Stimulated activated CD4-positive, alpha-beta T cell treated with anti-CD3 and anti-CD28 coated beads, Interleukin-12 subunit alpha, Interleukin-12 subunit beta, amount 100 ng/mL, for 48 hours (primary cell): ENCODE measurements at places on chromosomes 11 and 22.

DNA sequence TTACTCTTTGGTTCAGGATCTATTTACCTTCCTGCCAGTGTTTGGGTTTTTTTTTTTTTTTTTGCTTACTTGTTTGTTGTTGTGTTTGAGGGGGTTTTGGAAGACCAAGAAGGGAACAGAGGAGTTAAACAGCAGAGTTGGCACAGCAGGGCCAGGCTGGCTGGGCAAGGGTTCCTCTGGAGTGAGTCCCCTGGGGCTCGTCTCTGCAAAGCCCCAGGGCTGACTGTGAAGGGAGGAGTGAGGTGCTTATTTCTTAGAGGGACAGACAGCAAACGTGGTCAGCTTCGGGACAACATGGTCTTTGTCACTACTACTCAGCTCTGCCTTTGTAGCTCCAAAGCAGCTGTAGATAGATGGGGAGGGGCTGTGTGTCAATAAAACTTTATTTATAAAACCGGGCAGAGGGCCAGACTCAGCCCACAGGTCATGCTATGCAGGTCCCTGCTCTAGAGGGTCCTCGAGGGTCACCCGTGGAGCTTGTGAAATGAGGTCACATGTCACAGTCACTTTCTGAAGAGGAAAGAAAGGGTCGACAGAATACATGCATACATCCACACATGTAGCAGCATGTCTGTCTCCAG lies 1404.7 kb downstream of the BRD1 start:
- no peak for DNase-seq

- no peak for DNase-seq
Observed at GRCh38 chr11:70670676-70671034, 272.3 kb downstream of the CTTN start.

DNA sequence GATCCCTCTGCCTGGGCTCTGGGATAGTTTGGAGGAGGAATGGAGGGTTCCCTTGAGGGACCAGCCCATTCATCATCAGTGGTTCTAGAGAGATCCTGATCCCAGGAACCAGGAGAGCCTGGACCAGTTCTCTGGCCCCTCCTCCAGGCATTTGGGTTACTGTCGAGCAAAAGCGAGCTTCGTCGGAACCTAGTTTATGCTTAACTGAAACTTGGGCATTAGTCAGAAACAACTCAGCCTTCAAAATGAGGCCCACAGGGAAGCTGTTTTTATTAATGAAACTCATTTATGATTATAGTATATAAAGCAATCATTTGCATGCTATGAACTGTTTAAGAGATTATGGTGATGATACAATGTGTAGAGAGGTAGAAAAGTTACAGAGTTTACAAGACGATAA lies 61.4 kb downstream of the LIF start:
- peak; percentile 32 for DNase-seq

GRCh38 chr22:27919942-27920755 lies 1.1 kb upstream of the PITPNB start:
- peak; percentile 41 for DNase-seq

DNA sequence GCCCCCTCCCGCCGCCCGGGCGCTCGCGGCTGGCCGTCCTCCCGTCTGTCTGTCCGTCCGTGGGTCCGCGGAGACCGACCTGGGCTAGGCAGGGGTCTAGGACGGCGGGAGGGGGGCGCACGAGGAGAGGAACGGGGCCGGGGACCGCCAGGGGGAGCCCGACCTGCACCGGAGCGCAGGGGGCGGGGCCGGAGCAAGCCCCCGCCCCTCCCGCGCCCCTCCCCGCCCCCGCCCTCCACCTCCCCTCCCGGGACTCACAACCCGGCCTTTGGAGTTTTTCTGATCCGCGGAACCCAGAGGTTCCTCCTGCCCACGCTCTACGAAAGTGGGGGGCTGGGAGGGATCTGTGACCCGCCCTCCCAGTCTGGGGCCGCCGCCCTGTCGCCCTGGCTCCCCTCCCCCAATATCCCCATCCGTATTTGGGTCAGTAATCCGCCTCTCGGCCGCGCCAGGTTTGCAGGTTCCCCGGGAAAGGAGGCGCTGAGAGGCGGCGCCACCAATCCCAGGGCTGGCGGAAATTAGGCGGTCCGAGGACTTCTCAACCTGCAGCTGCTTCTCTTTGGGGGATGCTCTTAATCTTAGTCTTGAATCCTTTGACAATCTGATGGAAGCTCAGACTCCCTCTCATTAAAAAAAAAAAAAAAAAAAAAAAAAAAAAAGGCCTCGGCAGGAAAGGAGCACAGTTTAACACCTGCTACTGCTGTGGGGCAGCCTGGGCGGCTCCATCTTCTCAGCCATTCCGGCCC lies 925 bp upstream of the KCNJ11 start:
- DNase-seq, result peak; percentile 69

DNA sequence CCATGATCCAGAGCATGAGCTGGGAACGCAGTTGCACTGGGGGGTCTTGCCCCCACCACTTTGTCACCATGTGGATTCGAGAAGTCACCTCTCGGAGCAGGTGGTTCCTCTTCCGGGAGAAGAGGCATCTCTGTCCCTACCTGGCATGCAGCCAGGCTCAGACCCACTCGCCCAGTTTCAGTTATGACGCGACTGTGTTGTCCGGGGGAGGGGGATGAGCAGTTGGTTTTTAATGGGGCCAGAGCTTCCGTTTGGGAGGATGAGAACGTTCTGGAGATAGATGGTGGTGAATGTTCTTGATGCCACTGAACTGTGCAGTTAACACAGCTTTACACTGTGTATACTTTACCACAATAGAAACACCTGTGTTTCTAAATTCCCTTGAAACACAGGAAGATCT lies 41.5 kb downstream of the DHCR7 start:
- DNase-seq, result no peak

DNA sequence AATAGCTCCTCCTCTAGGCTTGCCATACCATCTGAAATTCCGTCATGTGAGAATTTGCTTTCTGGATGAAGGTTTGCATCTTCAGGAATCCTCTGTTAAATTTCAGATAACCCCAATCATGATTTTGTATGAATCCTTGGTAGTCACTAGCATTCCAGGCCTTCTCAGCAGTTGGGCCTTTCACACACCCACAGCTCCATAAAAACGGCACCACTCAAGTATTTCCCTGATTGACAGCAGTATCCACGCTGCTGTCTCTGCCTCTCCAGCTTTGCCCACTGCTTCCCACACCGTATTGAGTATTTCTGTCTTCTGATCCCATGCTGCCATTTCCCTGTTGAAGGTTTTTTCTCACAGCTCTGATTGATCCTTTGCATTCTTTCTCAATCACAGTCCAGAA lies 208.7 kb upstream of the NCAM1 start:
- DNase-seq, result no peak

DNA sequence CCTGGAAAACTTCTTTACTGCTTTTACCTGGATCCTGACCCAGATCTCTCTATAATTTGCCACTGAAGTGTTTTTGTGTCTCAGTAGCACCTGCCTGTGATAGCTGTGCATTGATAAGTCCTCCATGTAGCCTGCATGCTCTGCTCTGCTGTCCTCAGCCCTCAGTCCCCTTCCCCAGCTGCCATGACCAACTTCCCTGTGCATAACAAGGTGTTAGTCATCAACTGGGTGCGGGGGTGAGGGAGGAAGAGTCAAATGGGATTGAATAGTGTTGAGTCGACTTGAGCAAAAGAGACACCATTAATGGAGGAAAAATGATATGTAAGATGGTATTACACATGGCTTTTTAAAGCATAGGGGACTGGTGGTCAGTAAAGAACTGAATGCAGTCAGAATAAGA lies 92.2 kb upstream of the PLET1 start:
- DNase-seq, result no peak

GRCh38 chr22:26918226-26918625 lies 260.8 kb downstream of the MIAT start:
- no peak for DNase-seq

- no peak for DNase-seq
Observed at GRCh38 chr11:58968251-58968711, 29.0 kb downstream of the GLYATL1 start.

DNA sequence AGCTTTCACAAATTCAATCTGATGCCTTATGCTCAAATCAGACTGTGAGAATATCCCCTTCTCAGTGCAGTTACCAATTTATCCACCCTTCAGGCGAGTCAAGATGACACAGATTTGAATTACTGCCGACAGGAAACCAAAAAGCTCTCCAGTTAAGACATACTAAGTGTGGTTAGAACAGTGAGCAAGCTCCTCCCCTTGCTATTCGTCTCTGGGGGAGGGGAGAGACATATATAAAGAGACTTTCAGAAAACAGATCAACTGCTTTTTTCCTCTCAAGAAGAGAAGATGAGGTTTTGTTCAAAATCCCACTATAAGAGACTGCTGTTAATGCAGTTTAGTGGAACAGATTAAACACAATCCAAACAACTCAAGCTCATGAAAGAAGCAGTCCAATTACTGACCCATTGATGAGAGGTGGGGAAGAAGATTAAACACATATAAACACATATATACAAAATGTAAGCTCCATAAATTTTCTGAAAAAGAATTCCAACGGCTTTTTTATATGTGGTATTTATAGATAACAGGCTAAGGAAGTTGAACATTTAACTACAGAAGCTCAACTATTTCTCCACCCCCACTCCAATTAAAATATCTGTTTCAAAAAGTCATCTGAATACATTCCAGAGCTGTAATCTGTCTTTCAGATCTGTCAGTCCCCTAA lies 102.7 kb downstream of the MRTFA start:
- DNase-seq, result peak; percentile 23

DNA sequence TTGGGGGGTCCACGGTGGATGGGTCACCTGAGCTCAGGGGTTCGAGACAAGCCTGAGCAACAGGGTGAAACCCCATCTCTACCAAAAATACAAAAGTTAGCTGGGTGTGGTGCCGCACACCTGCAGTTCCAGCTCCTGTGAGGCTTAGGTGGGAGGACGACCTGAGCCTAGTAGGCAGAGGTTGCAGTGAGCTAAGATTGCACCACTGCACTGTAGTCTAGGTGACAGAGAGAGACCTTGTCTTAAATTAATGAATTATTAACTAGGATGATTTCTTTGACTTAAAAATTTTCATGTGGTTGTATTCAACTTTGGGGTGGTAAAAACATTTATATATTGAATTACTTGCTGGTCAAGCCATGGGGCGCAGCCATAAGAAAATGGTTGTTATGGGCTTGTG lies 33.9 kb downstream of the CCDC83 start:
- DNase-seq, result no peak

- no peak for DNase-seq
Observed at GRCh38 chr11:100498780-100499179, 188.3 kb upstream of the ARHGAP42 start.

DNA sequence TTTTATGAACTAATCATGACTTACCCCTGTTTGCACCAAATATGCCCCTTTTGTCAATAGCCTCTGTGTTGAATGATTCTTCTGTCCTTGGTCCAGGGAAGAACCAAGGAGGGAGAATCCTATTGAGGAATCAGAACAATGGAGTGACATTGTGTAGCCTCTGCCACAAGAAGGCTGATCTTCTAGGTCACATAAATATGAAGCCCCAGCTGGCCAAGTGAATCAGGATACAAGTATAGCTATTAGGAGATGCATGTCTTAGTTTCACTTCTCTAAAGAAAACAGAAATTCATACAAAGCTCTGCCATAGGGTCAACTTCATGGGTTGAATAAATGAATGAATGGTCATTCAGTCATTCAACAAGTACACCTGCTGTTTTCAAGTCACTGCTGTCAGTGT lies 118.2 kb upstream of the BLID start:
- no peak for DNase-seq

GRCh38 chr11:119691020-119691666 lies 37.9 kb downstream of the NECTIN1 start:
- DNase-seq, result no peak

- DNase-seq, result no peak
Observed at GRCh38 chr11:29328961-29329441, 687.8 kb downstream of the KCNA4 start.

GRCh38 chr22:36365020-36365411 lies 22.8 kb downstream of the MYH9 start:
- peak; percentile 92 for DNase-seq

DNA sequence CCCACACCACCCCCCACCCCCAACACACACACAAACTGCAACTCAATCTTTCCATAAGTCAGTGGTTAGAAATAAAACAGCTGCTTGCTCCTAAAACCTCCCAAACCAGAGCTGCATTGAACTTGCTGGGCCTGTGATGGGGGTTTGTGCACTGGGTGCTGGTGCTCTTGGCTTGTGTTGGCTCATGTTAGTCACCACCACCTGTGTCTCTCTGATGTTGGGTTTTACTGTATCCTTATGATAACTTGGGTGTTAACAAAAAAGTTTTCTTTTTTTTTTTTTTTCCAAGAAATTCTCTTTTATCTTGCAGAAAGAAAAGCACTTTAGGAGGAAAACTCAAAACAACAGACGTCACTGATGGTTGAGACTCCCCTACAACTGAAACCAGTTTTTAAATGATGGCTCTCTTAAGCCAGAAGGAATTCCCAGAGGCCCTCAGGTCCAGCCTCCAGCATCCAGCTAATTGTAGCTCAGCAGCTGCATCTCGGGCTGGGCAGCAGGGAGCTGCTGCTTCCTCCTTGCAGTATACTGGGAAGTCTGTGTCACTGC lies 79.9 kb upstream of the DRD2 start:
- DNase-seq, result no peak

GRCh38 chr11:76159303-76159937 lies 46.9 kb downstream of the WNT11 start:
- DNase-seq, result no peak

DNA sequence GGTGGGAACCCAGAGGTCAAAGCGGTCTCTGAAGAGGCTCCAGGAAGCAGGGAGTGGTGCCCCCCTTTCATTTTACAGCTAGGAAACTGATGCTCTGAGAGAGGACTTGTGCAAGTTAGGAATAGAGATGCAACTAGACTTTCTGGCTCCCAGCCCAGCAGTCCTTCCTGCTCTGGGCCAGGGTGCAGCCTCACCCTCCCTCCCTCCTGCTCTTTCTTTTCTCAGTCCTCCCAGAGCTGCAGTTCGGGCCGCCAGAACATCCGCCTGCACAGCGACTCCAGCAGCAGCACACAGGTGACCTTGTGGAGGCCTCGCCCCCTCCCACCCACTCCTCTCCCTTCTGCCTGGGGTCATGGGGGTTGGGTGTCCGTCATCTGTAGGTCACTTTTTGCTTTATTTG lies 51.5 kb downstream of the LHFPL7 start:
- no peak for DNase-seq

DNA sequence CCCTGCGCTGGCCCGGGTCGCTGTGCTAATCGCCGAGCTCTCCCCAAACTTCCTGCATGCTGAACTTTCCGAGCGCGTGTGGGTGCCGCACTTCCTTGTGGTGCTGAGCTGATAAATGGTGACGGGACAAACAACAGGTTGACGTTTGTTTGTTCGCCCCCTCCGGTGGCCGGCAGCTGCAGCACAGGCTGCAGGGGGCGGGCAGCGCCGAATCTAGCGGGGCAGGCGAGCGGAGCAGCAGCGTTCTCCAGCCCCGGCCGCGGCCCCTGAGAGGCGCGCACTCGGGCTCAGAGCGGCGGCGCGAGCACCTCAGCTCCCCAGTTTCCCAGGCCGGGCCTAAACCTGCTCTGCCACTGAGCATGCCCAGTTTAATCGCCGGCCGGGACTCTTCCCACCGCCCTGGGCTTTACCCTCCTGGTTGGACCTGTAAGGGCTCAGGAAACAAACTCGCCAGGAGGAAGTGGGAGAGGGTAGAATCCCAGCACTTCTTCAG lies at the start of gene PDGFD:
TSS of gene PDGFD (minus strand) at position 120 of the 493 bp plus-strand sequence.
- DNase-seq, result no peak
